Dermis blood vessel endothelial cell (primary cell): ENCODE measurements at places on chromosomes 7 and 10.
A peak's percentile ranks its signal among the peaks of the same experiment; 100 is the strongest.

DNA sequence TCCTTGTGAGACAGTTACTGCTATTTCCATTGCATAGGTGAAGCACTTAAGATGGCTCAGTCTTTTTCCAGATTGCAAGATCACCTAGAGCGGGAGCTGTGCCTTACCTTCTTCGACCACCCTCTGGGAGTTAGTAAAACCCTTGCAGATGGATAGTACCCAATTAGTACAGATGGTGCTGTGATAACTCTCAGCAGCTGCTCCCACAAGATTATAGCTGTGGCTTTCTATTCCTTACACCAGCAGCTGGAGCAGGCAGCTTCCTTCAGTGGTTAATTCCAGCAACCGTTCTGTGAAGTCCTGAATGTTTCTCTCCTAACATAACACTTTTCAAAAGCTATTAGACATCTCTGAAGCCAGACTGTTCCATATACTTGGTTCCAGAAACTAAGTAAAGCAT lies 796.8 kb downstream of the XPNPEP1 start:
- no peak for DNase-seq

GRCh38 chr7:156318426-156318825 lies 322.1 kb upstream of the RNF32 start:
- no peak for DNase-seq

DNA sequence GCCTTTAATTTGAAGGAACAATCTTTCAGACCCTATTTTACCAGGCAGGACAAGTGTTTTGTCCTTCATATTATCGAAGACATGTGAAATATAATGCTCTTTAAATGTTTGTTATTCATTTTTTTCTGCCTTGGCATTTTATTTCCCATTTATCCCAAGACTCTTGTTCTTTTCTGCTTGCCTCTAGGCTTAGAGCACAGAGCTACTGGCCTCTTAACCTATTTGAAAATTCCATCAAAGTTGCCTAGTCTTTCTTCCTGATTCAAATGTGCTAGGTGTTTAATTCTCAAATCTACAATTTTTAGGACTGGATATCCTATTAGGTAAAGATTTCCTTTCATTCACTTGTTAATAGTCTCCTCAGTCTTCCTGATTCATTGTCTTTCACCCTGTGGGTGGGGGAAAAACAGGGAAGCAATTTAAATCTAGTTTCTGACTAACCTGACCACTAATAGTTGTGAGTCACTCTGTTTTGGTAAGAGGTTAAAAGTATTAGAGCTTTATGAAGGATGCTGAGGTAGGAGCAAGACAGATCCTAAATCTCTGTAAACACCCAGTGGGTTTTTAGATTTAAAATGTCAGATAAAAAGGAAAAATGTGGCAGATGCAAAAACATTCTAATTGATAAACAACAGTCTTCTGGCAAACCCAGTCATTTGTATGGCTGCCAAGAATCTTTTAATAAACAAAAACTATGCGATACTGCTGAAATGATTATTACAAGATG lies 1.5 kb downstream of the LIPK start:
- peak; percentile 51 for DNase-seq

DNA sequence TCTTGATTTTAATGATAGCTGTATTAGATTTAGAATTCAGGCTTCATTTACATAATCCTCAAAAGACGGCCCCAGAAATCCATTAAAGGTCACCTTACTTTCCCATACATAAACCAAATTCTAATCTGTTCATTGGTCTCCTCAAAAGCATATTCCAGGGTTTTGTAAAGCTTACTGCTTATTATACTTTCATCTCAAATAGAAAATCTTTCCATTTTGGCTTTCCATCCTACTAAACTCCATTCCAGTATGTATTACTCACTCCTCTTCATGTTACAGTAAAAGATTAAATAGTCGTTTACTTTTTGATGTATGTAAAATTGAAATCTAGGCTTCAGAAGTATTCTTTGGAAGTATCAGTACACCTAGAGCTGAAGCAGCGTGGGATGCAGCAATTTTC lies 143.5 kb upstream of the LRRN3 start:
- no peak for DNase-seq

DNA sequence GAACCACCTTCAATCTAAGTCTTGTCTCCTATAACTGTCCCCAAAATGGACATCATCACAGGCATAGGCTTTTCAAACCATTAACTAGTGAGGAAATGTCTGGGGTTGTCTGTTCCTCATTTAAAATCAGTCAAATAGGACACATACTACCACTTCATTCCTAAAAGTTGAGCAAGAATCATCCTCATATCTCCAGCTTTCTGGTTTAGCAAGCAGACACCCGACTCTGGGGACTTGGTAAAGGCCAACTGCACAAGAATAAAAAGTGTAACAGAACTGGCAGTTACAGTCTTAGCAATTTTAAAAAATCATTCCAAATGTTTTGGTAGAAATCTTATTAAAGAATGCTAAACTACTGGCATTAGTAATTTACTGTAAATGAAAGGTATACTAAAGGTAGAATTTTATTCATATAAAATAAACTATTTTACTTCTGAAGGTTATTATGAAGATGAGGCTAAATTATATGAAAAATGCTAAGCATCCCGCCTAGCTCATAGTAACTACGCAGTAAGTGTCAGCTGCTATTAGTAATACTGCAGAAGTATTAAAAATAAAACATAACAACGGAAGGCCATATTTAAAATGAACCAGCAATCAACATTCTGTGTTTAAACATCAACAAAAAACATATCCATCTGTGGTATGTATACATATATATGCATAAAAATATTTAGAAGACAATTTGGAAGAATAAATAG lies 60.8 kb downstream of the ZNF438 start:
- no peak for DNase-seq

DNA sequence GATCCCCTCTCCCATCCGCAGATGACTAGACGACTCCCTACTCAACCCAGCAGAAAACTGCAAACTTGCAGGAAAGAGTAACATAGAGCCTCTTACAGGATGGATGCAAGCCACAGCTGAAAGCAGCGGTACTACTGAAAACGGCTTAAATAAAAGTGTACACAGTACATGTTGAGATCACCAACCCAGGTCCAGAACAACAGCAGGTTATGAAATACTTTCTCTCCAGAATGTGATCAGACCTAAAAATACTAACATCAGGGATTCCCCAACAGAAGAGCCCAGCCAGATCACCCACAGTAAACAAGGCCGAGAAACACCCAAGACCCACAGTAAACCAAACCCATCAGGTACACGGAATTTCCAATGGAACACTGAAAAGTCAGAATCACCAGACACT lies 13.2 kb downstream of the ATE1 start:
- no peak for DNase-seq

- no peak for DNase-seq
These were observed 34.7 kb upstream of the NFE2L3 start for GRCh38 chr7:26117142-26117807.

- peak; percentile 69 for DNase-seq
These were observed 384 bp downstream of the DCLRE1C start for GRCh38 chr10:14953424-14954000.

GRCh38 chr10:29150010-29150409 lies 138.9 kb upstream of the LYZL1 start:
- peak; percentile 49 for DNase-seq

GRCh38 chr7:36736090-36736898 lies 12.0 kb upstream of the AOAH start:
- no peak for DNase-seq

GRCh38 chr10:45199205-45199740 lies 116.1 kb downstream of the OR13A1 start:
- no peak for DNase-seq

DNA sequence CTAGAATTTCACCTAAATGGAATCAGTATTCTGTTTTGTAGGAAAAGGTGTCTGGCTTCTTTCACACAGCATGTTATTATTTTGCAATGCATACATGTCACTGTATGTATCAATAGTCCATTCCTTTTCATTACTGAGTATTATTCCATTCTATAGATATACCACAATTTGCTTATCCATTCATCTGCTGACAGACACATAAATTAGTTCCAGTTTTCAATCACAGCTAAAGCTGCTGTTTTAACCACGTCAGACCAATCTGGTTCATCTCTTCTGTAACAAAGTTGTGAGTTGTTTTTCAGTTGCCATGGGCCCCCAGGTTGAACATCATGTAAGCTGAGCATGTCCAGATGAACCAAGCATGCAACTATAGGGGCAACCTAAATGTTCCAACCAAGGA lies 282.1 kb upstream of the MKLN1 start:
- DNase-seq: no peak

- no peak for DNase-seq
These were observed 34.1 kb upstream of the MKI67 start for GRCh38 chr10:128160297-128160711.

DNA sequence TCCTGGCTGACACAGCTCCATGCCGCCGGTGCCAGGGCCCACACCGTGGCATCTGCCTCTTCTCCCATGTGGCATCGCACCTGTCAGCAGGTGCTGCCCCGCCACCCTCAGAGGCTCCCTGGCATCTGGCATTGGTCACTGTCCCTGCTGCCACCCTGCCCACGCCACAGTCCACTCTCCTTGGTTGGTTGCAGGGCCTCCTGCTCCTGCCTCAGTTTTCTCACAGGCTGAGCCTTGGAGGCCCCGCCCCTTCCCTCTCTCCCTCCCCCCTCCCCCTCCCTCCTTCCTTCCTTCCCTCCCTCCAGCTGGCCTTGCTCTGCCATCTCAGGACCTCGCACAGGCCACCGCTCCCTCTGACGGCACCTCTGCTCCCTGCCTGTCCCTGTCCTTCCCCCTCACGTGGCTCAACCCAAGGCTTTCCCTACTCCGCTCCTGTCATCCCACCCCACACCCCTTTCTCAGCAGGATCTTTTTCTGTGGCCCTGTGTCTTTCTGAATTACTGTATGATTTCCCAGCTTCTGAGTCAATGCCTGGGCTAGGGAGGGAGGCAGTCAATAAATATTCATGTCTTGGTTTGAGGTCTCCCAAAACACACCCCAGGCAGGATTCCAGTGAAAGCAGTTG lies 87.4 kb downstream of the INPP5A start:
- no peak for DNase-seq

- peak; percentile 7 for DNase-seq
These were observed 10.4 kb downstream of the ZNF365 start for GRCh38 chr10:62384447-62385081.
